ENCODE measurements at places on chromosomes 5 and 9.

- no peak for DNase-seq
Observed at GRCh38 chr9:129414993-129415941, 205.6 kb downstream of the C9orf50 start.

GRCh38 chr9:104817437-104817836 lies 53.5 kb downstream of the NIPSNAP3B start:
- DNase-seq, result no peak

- no peak for DNase-seq
Observed at GRCh38 chr9:124078641-124079040, 67.1 kb downstream of the LHX2 start.

DNA sequence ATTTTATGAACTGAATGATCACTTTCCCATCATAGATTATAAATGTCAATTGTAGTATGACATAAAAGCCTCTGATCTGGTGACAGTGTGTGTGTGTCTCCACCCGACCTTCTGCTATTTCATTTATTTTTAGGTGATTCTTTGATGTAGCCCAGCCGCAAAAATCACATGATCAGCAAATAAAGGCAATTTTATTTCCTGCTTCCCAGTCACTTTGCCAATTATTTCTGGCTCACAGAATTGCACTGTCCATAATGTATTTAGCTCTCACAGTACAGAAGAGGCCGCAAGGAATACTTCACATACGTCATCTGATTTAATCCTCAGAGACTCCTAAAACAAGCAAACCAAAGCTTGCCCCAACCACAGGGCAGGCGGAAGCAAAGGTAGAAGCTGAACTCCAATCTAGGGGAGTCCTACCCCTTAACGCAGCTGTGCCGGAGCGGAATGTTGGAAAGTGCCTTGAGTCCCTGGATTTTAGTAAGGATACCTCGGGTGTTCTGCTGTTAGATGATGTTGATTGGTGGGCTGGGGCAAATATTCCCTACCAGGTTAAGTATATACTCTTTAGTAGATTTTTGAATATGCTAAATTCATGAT lies 384.0 kb upstream of the IRX4 start:
- DNase-seq, result no peak

- DNase-seq, result no peak
Observed at GRCh38 chr9:89988458-89988857, 383.6 kb downstream of the GADD45G start.

GRCh38 chr5:85646641-85647040 lies 971.1 kb upstream of the COX7C start:
- DNase-seq, result no peak

DNA sequence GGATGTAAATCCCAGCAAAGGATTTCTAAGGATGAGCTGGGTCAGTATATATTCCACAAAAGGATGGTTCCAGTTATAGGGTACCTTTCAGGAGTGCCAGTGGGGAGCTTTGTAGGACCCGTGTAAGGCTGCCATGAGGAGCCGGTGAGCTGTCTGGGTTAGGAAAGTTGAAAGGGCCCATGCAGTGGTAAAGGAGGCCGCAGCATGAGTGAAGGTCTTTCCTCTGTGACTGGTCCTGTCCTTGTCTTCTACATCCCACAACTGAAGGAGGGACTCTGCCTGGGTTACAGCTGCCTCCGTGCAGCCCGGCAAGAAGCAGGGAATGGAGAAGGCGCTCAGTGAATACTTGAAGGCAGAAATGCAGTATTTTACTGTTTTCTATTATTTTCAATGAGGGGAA lies 58.9 kb downstream of the HSPA4 start:
- no peak for DNase-seq

DNA sequence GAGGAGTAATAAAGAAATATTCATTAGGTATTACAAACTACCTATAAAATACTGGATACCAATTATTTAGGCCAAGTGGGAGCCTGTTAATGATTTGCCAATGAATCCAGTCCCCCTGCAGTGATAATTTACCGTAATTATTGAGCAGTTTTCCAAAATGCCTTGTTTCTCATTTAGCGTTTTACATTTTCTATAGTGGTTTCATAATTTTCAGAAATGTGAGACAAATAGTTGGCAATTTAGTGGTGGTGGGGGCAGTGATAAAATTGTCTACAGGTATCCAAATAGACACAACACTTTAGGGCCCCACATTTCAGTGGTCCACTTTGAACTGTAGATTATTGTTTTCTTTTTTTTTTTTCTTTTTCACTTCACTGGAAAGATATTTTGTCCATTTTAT lies 27.3 kb upstream of the ALDH1A1 start:
- no peak for DNase-seq

DNA sequence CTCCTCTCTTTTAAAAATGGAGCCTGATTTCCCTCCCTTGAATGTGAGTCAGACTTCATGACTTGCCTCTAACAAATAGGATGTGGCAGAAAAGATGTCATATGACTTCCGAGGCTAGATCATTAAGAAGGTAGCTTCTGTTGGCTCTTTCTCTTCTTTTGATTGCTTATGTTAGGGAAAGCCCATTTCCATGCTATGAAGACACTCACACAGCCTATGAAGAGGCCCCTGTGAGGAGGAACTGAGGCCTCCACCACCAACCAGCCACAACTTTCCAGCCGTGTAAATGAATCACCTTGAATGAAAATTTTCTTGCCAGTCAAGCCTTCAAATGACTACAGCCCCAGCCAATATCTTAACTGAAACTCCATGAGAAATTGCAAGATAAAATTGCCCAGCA lies 413.4 kb downstream of the TMEM38B start:
- no peak for DNase-seq

DNA sequence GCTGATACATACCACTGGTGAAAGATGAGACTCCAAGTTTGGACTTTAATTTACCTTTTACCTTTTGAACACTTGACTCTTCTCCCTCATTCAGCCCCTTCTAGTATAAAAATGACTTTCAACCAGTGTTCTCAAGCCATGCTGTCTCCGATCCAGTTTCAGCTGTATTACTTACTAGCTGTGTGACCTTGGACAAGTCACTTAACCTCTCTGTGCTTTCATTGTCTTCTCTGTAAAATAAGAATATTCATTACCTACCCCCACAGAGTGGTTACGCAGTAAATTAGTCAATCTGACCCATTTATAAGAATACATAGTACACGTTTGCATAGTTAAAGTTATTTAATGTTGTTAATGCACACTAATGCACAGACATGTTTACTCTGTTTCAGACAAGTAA lies 12.6 kb upstream of the CEMIP2 start:
- DNase-seq, result no peak

- no peak for DNase-seq
Observed at GRCh38 chr9:91949392-91949945, 559 bp downstream of the ROR2 start.

DNA sequence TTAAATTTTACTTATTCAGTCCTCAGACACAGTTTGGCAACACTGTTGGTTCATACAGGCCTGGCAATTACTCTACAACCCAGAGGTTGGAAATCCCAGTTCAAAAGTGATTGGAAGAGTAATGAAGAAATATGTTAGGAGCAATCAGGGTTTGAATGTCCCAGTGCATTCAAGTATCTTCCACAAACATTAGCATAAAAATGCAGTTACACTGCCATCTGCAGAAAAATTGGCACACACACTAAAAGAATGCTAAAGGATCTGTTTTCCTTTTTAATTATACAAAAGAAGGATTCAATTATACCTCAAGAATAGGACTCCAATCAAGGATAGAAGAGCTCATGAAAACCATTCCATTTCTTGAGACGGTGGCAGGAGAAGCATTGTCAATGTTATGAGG lies 130.2 kb downstream of the DNAH5 start:
- DNase-seq, result no peak

All from stimulated activated naive CD8-positive, alpha-beta T cell treated with anti-CD3 and anti-CD28 coated beads, Interleukin-15, amount 100 ng/mL, for 72 hours (primary cell).